ENCODE measurements at places on chromosomes 5 and 9.

GRCh38 chr9:29440449-29440848, 1867.2 kb upstream of the C9orf72 start:
- DNase-seq, result no peak

GRCh38 chr9:130380920-130381469, 63.8 kb upstream of the ASS1 start:
- DNase-seq, result no peak

DNA sequence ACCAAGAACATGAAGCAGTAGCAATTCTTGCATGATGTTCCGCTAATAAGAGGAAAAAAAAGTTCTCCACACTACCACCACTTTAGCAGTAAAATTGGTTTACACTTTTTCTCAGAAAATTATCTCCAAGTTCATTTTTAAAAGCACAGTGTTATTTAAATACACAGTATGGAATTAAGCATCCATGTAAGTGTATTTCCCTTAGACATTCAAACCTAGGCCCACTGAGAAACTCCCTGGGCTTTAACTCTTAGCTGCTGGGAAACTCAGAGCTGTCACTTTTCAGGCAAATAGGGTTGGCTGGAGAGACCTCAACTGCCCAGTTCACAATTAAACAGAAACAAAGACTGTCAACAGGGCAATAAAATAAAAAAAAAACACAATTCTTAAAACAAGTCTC, 2.7 kb downstream of the GNAQ start:
- DNase-seq, result no peak

DNA sequence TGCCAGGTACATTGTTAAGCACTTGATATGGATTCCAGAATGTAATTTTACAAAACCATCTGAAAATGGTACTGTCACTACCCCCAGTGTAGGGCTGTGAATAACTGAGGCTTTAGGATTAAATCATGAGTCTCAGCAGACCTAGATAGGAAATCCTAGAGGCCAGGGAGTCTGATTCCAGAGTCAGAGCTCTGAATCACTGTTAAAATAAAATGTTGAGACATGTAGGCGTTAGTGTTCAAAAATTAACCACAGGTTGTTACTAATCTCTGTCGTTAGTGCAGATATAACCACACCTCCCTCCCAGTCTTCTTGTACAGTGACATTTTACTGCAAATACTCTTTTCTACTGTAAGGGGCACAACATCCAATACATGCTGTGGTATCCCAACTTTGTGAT, 1828.8 kb downstream of the MAT2B start:
- DNase-seq, result no peak

GRCh38 chr9:23573800-23574199, 252.2 kb downstream of the ELAVL2 start:
- DNase-seq, result no peak

DNA sequence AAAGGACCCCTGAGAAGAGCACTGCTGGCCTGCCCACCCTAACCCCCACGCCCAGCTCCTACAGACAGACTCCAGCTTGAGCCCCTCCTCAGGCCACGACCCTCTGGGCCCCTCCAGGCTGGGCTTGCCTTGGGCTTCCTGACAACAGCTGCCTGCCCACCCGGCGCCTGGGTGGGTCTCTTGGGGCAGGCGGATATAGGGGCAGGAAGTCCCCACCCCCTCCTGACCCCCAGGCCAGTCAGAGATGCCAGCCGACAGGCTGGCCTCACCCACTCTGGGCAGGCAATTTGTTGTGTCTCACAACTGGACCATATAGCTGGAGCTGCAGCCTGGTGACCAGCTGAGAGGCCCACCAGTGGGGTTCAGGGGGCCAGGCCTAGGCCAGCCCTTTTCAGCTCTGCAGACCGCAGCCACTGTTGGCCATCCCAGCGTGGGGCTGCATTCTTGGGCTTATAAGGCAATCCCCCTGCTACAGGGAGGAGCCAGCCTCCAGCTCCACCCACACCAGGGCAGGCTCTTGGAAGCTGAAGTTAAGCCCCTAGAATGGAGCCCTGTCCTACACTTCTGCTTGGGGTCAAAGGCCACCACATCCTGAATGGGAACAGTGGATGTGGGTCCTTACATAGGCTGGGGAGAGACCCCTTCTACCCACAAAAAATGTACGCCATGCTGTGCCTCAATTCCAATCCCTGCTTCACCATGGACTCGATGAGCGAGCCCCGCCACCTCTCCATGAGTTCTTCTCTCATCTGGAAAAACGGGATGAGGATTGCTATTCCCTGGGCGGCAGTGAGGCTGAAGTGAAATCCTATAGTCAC, 2.0 kb downstream of the PDLIM7 start:
- DNase-seq, result no peak

DNA sequence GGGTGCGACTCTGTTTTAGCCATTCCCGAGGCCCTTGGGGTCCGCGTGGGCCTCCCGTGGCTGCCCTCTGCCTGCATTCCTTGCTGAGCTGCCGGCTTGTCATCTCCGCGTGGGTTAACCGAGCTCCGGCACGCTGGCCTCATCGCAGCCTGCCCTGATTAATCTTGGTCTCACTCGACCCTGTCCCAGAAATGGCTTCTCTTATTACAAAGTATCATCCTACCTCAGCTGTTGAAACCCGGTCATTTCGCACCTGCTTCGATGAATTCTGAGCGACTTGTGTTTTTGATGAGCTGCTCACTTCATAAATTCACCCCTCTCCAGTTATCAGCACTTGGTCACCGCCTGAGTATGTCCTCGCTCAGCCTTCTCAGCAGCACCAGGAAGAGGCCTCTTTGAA, 123.5 kb upstream of the EGFLAM start:
- no peak for DNase-seq

DNA sequence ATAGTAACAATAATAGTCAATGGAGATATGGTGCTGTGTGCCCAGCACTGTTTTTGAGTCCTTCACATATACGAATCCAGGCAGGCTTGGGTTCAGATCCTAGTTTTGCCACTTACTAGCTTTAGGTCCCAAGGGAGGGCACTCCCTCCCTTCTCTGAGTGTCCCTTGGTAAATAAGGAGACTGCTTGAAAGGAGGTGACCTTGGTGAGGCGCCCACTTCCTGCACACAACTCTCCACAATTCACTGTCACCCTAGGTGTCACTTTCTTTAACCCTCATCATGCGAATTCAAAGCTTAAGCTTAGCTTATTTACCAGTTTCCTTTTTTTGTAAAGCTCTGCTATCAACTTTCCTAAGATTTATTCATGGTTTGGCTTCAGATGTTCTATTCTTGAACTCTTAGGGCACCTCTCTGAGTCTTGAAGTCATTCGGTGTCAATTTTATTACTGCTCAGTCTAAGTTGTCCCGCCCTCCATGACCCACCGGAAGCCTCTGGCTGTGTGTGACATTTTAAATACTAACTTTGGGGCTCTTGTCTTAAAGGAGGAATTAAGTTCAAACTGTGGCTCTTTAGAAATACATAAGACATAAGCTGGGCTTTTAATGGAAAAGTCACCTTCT, 170.7 kb upstream of the ZNF618 start:
- DNase-seq, result no peak

- DNase-seq, result no peak
Measured at GRCh38 chr9:89388084-89388867, 70.0 kb downstream of the SECISBP2 start.

- no peak for DNase-seq
Measured at GRCh38 chr9:19252885-19253219, 22.4 kb downstream of the DENND4C start.

DNA sequence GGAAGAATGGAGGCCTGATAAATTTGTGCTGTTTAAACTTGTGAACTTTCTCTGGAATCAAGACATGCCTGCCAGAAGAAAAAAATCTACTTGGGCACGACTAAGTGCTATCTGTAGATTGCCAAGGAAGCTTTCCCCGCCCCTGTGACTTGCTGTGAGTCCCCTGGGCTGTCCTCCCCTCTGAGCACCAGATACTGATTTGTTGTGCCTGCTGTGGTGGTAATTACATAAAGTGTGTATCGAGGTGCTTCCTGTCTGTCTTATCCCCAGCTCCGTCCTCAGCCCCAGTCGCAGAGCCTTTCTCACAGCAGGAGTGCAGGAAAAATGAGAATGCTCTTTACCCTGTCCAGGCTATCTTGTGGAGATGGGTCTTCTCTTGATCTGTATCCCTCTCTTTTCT, 53.9 kb downstream of the TRIO start:
- no peak for DNase-seq

DNA sequence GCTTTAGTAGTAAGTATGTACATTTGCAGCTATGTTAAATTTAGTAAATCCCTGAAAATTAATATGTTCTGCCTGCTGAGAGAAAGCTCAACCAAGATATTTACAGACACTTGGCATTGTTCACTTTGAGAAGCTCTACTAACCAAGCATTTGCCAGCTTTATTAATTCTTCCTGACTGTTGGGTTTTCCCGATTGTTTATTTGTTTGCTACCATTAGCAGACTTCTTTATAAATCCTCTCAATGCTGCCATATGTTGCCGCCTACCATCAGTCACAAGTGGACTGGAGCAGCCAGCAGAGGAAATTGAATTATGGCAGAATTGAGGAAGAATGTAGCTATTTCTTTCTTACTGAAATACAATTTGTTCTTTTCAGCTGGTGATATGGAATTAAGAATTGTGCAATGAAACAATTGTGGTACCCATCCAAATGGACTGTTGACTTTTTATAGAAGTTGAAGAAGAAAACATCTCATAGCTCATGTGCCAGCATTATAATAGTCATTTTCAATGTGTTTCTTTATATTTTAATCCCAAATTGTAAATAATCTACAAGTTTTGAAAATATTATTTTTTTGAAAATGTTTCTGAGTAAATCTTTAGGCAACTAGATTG, 588.7 kb upstream of the CDH6 start:
- DNase-seq, result no peak

DNA sequence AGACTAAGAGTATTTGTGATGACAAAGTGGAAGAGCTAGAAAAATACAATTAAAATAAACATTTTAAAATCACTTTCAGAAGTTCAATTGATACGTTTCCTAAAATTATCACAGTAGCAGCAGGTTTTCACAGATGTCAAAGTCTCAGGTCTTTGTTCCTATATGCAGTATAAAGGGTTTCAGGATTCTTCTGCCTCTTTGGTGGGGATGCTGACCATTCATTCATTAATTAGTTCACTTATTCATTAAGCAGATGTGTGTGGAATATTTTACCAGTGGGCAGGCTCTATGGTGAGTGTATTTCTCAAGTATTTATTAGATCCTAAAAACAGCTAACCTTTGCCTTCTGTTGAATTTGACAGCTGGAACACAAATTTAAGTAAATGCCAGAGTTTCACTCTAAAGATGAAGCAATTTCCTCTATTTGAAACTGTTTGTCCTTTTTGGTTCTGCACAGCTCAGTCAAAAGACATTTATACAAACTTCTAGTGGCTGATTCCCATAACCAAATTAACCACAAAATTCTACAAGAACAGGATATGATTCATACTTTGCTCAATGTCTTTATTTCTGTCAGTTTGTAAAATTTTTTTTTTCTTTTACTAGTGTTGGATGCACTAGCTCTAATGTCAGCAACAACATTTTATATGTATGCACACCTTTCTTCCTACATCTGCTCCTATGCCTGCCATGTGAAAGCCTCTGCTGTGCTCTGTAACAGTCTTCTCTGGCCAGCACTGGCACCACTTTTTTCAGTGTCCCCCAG, 75.9 kb upstream of the PRR16 start:
- no peak for DNase-seq

- no peak for DNase-seq
Measured at GRCh38 chr5:158313733-158314464, 455.0 kb upstream of the CLINT1 start.

GRCh38 chr9:111297066-111297824, 32.8 kb downstream of the OR2K2 start:
- DNase-seq, result no peak

DNA sequence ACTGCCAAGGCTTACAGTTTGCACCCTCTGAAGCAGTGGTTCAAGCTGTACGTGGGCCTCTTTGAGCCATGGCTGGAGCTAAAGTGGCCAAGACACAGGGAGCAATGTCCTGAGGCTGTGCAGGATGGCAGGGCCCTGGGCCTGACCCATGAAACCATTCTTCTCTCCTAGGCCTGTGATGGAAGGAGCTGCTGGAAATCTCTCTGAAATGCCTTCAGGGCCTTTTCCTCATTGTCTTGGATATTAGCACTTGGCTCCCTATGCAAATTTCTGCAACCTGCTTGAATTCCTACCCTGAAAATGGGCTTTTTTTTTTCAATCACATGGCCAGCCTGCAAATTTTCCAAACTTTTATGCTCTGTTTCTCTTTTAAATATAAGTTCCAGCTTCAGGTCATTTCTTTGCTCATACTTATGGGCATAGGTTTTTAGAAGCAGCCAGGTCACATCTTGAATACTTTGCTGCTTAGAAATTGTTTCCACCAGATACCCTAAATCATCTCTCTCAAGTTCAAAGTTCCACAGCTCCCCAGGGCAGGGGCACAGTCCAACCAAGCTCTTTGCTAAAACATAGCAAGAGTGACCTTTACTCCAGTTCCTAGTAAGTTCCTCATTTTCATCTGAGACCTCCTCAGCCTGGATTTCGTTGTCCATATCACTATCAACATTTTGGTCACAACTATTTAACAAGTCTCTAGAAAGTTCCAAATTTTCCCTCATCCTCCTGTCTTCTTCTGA, 138.3 kb downstream of the OSTF1 start:
- DNase-seq, result no peak

DNA sequence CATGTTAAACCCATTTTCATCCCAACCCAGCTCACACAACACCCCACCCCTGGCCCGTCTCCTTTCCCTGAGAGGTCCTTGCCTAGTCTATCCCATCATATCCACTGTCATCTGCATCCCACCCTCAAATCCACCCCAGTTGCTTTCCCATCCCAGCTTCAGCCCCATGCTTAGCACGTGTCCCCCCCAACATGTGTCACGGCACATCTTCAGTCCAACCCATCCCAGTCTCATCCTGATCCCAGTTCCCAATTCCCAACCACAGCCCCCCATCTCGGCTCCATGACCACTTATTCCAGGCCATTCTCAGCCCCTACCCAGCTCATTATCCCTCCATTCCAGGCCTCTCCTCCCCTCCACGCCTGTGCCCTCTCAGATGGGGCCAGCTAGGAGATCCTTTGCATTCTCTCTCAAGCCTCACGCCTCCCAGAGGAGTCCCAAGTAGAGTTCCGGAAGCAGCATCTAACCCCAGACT, 605 bp upstream of the DBN1 start:
- DNase-seq, result no peak

All from NCI-H2107 (cell line).